ENCODE measurements at places on chromosomes 3 and 15.

DNA sequence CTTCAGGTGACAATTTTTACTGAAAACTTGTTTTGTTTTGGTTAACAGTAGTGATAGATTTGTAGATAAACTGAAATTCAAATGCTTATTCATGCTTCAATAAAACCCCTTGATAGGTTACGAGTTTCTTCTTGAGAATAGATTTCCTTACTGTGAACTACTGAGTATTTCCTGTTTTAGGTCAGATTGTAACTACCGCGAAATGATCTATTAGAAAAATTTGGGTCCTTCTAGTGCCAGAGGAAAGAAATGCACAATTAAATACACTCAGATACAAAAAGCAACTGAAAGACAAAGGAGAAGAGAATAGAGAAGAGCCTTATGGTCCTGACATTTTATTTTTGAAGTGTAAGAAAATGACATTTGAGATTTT is 251.7 kb upstream of the TBL1XR1 start:
- DNase-seq, result no peak

- DNase-seq, result no peak
Observed at GRCh38 chr3:30435861-30436331, 170.5 kb upstream of the TGFBR2 start.

DNA sequence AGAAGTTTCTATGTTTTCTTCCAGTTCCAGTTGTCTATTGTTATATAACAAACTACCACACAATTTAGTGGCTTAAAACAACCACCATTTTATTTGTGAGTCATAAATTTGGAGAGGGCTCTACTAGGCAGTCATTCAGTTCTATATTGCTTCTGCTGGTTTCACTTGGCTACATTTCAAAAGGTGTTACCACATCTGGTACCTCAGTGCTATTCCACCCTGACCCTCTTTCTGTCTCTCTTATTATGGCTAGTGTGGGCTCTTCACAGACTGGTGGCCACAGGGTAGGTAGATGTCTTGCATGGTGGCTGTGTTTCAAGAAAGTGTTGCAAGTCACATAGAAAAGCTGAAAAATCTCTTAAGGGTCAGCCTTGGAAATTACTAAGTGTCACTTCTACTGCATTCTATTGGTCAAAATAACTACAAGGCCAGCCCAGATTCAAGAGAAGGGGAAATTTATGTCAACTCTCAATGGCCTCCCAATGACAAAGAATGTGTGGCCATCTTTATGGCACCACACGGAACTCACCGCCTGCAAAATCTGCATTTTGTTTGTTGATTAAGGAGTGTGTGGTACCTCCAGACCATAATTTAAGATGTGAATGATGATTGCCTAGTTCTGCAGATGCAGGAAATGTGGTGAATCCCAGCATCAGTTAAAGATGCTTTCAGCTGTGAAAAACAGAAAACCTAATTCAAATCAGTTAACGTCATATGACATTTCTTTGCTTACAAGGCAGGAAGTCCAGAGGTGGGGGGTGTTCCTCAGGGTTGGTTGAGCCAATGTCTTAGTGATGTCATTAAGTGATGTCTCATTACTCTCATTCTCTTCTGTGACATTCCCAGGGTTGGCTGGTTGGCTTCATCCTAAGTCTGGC is 105.8 kb upstream of the RASGRP1 start:
- DNase-seq, result no peak

GRCh38 chr3:15265655-15266509 is 59.8 kb downstream of the CAPN7 start:
- no peak for DNase-seq

GRCh38 chr15:66905954-66906353 is 159.4 kb upstream of the SMAD3 start:
- no peak for DNase-seq

GRCh38 chr3:129482721-129483120 is 42.7 kb downstream of the IFT122 start:
- DNase-seq, result no peak

- no peak for DNase-seq
Observed at GRCh38 chr3:72176537-72177041, 391.6 kb upstream of the PROK2 start.

DNA sequence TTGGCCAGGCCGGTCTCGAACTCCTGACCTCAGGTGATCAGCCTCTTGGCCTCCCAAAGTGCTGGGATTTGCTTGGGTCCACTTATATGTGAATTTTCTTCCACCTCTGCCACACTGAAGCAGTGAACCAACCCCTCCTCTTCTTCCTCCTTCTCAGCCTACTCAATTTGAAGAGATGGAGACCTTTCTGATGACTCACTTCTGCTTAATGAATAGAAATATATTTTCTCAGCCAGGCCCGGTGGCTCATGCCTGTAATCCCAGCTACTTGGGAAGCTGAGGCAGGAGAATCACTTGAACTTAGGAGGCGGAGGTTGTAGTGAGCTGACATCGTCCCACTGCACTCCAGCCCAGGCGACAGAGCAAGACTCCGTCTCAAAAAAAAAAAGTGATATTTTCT is 46.8 kb upstream of the GATM start:
- no peak for DNase-seq

DNA sequence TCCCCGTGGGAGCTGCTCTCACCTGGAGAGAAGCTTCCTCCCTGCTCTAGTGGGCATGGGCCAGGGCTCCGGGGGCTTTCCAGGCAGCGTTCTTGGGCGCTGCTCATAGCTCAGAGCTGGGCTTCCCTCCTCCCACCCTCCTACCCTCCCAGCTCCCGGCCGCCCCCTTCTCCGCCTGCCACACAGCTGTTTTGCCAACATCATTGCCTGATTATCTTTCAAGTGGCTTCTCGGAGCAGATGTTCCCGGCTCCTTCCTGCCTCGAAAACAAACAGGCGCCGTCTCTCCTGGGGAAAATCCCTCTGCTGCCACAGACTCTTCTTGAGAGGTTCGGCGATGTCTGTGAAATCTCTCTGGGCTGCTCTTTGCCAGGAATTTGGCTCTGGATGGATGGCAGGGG is 195.6 kb downstream of the RPLP1 start:
- no peak for DNase-seq

GRCh38 chr3:183359036-183359435 is 69.4 kb downstream of the MCF2L2 start:
- DNase-seq, result no peak

DNA sequence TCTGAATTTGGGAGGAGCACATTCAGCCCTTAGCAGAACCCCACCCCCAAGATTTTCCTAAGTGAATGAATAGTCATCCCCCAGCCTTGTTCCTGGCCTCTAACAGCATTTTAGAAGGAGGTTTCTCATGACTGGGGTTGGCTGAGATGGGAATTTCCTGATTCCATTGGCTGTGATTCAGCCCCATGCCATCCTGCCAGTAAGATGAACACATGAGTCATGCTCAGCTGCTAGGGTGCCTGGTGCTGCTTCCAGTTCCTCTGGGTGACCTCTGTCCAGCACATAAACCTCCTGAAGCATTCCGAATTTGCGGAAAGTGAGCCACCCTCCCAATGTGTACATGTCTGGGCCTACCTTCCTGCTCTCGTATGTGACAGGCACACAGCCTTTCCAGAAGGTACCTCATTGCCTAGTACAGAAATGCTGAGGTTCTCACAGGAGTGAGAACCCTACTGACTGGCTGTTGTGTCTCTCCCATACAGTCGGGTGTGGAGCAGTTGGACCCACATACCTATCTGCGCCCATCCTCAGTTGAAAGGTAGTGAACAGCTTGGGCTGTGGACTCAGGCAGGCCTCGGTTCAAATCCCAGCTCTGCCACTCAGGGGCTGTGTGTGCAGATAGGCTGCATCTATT is 91.7 kb downstream of the APBA2 start:
- no peak for DNase-seq

GRCh38 chr3:148991219-148992026 is at the start of gene GYG1:
GYG1 (plus strand) TSS chr3:148991540; CDS start chr3:148991641, 101 bp downstream.
- DNase-seq, result peak; percentile 45

- DNase-seq, result no peak
Observed at GRCh38 chr3:129602730-129603560, 3.5 kb downstream of the PLXND1 start.

GRCh38 chr15:48887144-48887543 is 9.2 kb downstream of the EID1 start:
- no peak for DNase-seq

GRCh38 chr15:85380812-85381642 is 624 bp downstream of the AKAP13 start:
- DNase-seq, result peak; percentile 30

GRCh38 chr15:20356444-20356910 is 185.1 kb downstream of the GOLGA6L6 start:
- DNase-seq, result peak; percentile 87

GRCh38 chr15:65285291-65286068 is 1.2 kb downstream of the PARP16 start:
- DNase-seq, result no peak

DNA sequence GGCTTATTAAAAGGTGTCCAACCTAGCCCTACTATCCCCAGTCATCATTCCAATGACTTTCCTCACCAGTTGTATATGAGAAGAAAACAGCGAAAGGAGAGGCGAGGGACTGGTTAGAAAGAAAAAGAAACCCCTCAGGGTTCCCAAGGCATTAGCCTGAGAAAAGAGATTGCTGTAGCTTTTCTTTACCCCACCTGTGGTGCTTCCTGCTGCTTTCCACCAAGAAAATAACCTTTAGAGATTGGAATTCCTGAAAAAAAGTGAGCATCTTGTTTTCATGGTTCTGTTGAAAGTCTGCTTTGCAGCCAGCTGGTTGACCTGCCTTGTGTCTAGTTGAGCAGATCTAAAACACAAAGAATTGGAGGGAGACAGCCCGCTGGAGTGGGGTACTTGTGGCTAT is 196.4 kb downstream of the CADPS start:
- no peak for DNase-seq

DNA sequence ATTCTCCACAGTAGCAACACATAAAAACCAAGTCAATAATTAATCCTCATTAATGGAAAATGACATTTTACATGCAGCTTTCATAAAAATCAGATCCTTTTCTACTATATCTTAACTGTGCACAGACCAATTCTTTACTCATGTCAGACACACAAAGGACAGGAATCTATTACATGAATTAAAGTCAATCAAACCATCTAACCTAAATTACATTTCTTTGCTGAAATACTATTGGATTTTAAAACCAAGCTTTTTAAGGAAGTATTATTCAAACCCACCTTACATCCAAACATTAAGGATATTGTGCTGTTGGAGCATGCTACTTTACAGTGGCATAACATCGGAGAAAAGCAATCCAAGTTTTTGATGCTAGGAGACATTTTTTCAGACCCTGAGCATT is 72.8 kb downstream of the DLG1 start:
- DNase-seq, result no peak

DNA sequence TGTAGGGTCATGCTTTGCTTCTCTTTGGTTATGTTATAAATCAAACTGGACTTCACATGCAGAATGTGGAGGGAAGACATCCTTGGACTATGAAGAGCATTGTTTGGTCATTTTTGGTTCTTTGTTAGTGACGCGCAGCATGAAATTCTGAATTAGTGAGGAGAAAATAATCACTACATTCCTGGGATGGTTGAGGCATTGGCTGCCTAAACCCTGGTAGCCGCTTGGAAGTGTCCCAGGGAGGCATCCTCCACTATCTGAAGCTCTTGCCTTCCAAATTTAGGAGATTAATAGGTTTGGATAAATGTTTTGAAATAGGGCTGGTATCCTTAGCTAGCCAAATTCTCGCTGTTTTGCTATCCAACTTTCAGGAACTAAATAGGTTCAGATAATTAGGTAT is 96.2 kb downstream of the CLSTN2 start:
- DNase-seq, result no peak

DNA sequence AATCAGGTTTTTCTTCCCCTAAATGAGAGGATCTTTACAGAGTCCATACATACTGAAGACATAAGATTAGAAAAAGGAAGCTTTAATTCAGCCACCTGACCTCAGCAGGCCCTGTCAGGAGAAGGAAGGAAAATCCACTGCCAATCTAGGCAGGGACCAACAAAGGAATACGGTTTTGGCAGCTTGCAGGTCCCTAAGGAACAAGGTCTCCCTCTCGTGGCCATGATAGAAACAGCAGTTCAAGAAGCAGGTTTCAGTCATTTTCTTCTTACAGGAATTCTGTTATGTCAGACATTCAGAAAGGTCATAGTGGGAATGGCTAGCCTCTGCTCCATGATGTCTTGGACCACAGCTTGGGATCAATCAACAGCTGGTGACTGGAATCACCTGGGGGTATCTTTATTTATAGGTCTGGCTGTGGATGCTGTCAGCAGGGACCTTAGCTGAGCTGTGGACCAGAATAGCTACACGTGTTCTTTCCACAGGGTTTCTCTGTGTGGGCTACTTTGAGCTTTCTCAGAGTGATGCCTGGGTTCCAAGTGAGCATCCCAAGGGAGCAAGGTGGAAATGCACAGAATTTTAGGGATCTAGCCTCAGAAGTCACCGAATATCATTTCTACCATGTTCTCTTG is 9.4 kb upstream of the CMSS1 start:
- DNase-seq, result no peak

GRCh38 chr15:42045211-42045615 is 24.4 kb upstream of the PLA2G4E start:
- DNase-seq, result no peak

DNA sequence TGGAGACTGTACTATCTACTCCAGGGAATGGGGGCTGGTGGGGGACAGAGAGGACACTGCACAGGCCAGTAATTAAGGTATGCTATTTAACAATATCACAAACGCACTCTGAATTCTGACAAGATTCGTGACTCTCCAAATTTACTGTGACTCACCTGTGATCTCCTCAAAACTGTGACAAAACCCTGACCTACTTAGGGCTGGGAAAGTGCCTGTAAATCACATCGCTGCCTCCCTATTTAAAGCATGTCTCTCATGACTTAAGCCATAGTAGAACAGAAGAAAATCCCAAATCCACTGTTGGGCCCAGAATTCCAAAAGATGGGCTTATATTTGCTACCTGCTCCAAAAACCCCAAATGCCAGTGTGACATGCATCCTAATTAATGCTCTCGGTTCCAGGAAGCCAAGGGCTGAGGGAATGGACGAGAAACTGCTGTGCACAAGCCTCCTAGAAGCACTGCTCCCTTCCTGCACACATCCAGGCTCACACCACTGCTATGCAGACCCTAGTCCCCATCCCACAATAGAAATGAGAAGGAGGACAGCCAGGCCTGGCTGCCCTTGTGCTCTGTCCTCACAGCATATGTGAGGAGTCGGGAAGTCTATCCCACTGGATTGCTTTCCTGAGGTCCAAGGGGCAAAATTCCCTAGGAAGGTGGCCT is 187.7 kb upstream of the CHRNA7 start:
- DNase-seq, result no peak

DNA sequence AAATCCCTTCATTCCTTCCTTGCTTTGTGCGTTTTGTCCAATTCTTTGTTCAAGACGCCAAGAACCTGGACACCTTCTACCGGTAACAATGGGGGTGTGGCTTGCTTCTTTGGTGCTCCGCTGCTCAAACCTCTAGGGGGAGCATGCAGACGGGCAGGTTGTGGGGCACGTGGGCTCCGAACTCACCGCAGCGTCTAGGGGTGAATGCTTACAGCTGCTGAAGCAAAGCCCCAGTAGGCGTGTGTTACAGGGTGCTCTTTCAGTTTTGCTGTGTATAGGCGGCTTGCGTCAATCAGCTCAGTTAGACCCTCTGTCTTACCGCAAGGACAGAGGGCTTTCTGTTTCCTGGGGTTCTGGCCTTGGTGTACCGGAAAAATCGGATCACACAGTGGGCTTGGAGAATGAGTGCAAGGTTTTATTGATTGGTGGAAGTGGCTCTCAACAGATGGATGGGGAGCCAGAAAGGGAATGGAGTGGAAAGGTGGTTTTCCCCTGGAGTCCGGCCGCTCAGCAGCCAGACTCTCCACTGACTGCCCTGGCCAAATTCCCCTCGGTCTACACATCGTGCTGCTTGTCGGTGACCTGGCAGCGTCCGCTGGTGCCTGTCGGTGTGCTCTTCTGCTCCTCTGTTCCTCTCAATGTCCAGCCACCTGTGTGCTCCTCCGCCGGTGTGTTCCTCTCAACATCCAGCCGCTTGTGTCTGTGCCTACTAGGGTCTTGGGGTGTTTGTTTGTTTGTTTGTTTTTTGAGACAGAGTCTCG is 1.2 kb upstream of the LRRC34 start:
- peak; percentile 20 for DNase-seq
